ENCODE measurements at places on chromosomes 3 and 15. TPM values are rescaled to one million over a fixed set of nuclear protein-coding genes. Genes with fewer than 3 reads are reported as not detected.

The KBTBD13 gene
- polyA plus RNA-seq = 0.05 TPM

The HRG gene
- 1.8 TPM for polyA plus RNA-seq

The GPR149 gene
- not detected for polyA plus RNA-seq

The TTC21A gene
- 8.4 TPM for polyA plus RNA-seq

The CCDC80 gene
- 112 TPM for polyA plus RNA-seq

The CTDSPL gene
- 114 TPM for polyA plus RNA-seq

All from renal cortex interstitium (tissue), 15 donors.